RWPE2 (cell line): ENCODE measurements at places on chromosomes 1 and 21.

GRCh38 chr21:44498280-44499210 lies 41.5 kb downstream of the KRTAP10-1 start:
- DNase-seq = peak; percentile 33

- peak; percentile 28 for DNase-seq
Observed at GRCh38 chr1:12556368-12556930, 61.6 kb downstream of the DHRS3 start.

DNA sequence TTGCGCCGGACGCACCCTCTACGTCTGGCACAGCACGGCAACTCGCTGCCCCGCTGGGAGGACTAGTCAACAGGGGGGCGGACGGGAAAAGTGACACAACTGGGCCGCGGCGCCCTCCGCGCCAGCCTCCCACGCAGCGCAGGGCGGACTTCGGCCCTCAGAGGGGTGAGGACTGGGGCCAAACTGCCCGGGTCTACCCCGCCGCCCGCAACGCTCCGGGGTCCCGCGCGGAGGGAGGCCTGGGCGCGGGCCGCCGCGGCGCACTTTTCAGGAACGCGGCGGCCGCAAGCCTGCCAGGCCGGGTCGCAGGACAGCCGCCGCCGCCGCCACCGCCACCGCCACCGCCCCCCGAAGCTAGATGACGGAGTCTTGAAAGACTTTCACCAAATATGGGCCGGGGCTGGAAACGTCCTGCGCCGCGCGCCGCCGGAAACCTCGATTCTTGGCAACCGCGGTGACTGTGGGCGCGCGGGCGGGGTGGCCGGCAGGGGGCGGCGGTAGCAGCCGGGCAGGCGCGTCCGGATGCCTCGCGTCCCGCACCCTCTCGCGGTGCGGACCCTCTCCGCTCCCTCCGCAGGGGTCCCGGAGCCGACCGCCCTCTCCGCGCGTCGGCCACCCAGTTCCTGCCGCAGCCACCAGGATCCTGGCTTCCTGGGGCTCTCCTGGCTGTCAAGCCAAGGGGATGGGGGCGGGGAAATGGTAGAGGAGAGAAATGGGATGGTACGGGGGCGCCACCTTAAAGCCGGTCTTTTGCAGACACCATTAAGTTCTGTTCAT lies 3.7 kb upstream of the CCN1 start:
- DNase-seq = peak; percentile 87

DNA sequence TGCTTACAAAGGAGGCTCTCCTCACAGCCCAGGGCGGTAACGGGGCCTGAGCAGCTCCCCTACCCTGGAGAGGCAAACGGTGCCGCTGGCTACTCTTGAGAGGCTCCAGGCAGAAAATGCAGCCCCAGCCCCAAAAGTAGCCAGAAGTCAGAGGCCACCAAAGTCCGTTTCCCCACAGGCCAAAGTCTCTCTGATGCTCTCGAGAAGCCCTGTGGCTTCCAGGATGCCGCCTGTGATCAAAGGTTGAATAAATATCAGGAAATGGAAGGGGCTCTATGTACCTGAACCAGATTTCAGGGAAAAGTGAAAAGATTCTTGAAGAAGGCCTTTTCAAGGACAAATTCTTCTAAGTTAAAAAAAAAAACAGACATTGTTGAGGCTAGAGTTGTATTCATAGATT lies 4.2 kb downstream of the PANK4 start:
- DNase-seq = no peak

GRCh38 chr21:36350282-36350910 lies 30.4 kb downstream of the MORC3 start:
- DNase-seq = no peak

GRCh38 chr21:39060485-39061083 lies 122.7 kb downstream of the PSMG1 start:
- DNase-seq = no peak

GRCh38 chr1:181128592-181129497 lies 40.3 kb downstream of the IER5 start:
- DNase-seq = no peak

DNA sequence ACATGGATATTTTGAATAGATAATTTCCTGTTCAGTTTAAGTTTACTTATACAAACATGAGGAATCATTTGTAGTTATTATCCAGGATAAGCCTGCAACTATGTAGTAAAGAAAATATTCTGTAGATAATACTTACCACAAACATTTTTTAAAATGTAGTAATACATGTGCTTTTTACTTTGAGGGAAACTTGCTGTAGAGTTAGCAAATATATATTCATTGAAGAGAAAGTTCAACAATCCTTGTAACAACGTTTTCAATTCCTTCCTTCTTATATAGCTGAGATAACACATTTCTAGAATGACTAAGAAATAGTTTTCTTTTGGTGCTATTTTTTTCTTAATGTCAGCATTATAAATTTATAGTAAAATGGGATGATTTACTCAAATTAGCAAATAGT lies 664.6 kb upstream of the ADAMTS5 start:
- DNase-seq = no peak

- DNase-seq = no peak
Observed at GRCh38 chr1:53686091-53686964, 52.6 kb downstream of the GLIS1 start.

GRCh38 chr1:194917769-194918168 lies 1690.5 kb downstream of the KCNT2 start:
- no peak for DNase-seq

DNA sequence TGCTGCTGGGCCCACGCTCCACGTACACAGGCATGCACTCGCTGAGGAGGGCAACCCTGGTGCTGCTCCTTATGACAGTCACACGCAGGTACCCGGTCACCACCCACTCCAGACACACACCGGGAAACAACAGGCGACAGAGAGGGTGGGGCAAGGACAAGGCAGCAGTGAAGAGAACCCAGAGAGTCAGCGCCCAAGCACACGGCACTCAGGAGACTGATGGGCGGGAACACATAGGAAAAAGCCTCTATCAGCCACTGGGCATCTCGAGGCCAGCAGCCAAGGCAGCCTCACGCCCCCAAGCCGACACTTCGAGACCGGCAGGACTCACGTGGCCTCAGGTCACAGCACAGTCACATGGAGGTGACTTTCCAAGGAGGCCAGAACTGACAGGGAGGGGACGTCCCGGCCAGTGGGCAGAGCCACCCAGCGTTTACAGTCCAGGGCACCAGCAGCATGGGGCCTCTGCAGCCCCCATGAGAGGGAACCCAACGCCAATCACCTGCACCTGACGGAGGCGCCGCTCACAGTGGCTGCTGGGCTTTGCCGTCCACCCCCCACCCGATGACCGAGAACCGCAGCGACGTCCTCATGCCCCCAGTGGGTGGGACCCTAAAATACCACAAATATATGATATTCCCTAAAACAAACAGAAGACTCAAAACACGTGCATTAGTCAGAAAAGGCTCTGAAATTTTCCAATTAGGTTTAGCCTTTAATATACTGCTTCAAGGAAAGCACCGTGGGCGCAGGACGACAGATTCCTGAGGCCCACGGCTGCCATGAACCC lies 19.7 kb downstream of the PTTG1IP start:
- DNase-seq = no peak

DNA sequence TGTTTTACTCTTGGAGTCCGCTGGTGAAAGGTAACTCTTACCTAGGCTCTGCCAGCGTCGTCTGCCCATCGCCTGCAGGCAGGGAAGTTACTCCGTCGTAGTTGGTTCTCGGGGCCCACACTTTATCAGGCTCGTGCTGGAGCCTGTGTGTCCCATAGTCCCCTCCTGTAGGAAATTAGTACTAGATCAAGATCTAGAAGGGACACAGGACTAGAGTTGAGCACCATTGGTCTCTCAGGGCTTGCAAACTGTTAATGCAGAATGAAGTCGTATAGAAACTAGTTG lies 940 bp downstream of the SRRM1 start:
- DNase-seq = no peak

GRCh38 chr1:26907071-26907917 lies 6.5 kb downstream of the NR0B2 start:
- peak; percentile 85 for DNase-seq

GRCh38 chr1:32554288-32554687 lies 15.1 kb downstream of the ZBTB8A start:
- DNase-seq = no peak

DNA sequence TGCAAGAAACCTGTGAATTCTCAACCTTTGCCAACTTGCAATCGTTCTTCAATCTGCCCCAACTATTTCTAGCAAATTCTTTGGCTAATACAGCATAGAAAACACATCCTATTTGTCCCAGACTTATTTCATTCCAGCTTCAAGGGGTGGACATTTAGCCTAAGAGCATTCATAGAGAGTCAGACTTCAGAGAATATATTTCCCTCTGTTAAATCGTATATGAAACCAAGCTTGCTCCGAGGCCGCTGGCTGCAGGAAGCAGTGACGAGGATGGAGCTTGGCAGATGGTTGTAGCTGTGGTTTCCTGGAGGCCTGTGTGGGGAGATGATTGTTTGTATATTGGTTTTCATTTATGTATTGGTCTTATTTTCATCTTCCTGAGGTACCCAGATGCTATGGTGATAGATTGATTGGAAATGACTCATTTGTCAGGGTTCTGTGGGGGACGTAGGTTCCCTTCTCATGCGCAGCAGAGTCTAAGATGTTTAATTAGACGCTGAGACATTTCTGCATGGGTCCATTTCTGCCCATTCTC lies 26.1 kb downstream of the MAN1C1 start:
- DNase-seq = no peak

- DNase-seq = no peak
Observed at GRCh38 chr1:37148663-37149062, 114.3 kb upstream of the GRIK3 start.

GRCh38 chr1:214583113-214583512 lies 19.9 kb upstream of the CENPF start:
- no peak for DNase-seq

DNA sequence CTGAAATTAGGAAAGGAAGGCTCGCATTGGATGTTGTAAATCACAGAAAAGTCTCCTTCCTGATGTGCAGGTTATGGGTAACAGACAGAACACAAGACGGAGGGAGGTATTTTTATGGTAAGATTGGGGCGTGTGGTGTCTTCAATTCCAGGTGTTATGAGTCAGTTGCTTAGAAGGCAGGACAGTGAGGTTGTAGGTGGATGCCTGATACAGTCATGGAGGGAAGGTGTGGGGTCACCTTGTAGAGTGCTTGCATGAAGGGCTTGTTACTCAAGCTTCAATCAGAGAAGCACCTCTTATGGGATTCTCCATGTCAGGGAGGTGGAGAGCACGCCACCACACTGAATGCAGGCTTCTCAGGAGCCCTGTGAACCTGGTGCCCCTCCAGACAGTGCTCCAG lies 63.1 kb downstream of the C1orf21 start:
- DNase-seq = no peak

DNA sequence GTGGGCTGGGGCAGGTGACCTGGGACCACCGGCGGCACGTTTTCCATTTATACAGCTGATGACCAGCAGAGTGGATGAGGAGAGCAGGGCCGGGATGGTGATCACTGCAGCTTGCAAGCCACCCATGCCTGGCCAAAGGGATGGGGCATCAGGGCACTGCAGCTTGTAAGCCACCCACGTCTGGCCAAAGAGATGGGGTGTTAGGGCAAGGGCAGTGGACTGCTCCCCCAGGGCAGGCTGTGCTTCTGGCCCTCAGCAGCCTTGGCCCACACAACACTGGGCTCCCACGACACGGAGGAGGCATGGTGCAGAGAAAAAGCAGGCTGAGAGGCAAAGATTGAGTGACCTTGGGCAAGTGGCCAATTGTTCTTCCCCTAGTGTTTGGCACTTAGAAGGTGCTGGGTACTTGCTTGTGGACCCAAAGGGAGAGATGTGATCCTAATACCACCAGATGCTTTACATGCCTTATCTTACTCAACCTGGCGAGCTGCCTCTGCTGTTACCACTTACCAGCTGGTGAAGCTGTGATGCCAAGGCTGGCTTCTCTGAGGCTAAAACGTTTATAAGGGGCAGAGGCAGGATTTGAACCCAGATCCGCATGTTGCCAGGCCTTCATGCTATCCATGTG lies 48.3 kb downstream of the TRIM62 start:
- no peak for DNase-seq

DNA sequence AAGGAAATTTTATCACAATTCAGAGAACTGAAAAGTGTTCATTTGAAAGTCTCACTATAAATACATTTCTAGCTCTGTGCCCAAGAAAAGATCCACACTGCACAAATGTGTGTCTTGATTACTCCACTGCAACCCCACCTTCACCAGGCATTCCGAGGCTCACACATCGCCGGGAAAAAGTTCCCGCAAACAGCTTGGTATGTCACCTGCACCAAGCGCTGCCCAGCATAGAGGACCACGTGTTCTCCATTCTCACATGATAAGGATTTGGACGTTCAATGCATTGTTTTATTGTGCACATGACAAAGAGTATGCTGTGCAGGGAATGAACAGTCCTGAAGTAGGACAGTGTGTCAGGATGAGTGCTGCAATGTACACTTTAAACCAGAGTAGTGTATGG lies 70.1 kb downstream of the ERG start:
- no peak for DNase-seq

DNA sequence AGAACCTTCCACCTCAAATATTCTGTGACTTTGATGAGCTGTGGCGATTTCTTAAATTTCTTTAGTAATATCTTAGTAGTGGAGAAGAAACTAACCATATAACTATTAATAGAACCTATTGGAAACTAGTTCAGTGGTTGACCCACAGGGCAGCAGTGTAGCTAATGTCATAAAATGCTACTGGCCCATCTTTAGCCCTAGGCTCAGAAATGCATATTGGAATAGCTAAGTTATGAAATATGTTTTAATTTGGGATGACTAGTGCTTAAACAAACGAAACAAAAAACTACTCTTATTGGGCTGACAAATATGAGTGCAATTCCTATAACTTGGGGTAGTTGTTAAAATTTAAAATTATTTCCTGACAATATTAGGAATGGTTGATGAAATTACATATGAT lies 20.2 kb downstream of the MACO1 start:
- DNase-seq = no peak

GRCh38 chr1:203600782-203601513 lies 25.7 kb upstream of the ATP2B4 start:
- DNase-seq = no peak

- DNase-seq = no peak
Observed at GRCh38 chr1:183165456-183165855, 20.6 kb upstream of the LAMC2 start.

DNA sequence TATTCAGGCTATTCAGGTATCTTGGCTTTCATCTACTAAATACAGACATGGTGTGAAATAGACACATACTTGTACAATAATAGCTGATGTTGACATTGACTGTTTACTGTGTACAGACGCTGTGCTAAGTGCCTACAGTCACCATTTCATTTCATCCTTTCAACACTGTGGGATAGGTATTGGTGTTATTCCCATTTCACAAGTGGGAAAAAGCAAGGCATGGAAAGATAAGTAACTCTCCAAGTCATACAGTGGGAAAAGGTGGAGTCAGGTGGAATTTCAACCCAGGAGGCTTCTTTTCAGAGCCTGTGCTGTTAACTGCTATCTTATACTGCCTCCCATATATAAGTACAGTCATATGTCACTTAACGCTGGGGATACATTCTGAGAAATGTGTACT lies 49.6 kb upstream of the ATP1A1 start:
- no peak for DNase-seq
